Calu3 (cell line): ENCODE measurements at places on chromosomes 3 and 15.

GRCh38 chr3:22115581-22115980 lies 364.6 kb upstream of the ZNF385D start:
- no peak for DNase-seq

GRCh38 chr15:47609693-47610092 lies 107.6 kb upstream of the SEMA6D start:
- DNase-seq = no peak

GRCh38 chr3:138093721-138094120 lies 21.7 kb downstream of the DZIP1L start:
- no peak for DNase-seq

- no peak for DNase-seq
These were observed 406 bp upstream of the MPI start for GRCh38 chr15:74889390-74889882.

DNA sequence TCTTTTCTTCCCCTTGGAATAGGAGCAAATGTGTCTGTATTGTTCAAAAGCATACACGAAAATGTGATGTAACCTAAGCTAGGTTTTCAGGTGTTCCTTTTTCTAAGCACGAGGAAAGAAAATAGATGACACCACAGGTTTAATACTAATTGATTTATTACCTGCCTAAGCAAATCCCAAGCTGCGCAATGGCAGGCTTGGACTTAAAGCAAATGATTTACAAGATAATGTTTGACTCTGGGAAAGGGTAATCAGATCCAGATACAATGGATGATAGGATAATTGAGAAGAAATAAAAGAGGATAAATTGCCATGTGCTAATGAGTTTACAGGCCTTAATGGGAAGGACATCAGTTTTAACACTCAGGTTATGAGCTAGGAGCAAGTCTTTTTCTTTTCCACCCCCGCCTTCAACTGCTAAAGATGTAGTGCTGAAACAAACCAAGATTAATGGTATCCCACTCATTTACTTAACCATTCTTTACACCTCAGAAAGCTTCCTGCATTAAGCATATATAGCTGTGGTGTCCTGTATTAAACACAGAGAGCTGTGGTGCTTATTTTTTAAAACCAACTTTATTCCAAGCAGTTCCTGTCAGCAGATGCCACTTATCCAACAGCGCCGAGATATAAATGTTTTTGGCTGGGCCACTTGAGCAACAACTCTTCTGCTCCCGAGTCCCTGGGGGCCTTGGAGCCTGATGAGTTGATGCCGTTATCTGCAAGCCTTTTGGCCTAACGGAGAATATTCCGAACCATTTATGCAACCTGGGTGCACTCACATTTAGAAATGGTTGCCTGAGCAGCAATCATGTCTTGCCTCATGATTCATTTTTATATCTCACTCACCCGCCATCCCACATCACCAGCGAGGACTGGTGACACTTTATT lies 205.5 kb downstream of the MECOM start:
- no peak for DNase-seq

GRCh38 chr15:39079296-39079847 lies 501.5 kb upstream of the THBS1 start:
- DNase-seq = peak; percentile 4

DNA sequence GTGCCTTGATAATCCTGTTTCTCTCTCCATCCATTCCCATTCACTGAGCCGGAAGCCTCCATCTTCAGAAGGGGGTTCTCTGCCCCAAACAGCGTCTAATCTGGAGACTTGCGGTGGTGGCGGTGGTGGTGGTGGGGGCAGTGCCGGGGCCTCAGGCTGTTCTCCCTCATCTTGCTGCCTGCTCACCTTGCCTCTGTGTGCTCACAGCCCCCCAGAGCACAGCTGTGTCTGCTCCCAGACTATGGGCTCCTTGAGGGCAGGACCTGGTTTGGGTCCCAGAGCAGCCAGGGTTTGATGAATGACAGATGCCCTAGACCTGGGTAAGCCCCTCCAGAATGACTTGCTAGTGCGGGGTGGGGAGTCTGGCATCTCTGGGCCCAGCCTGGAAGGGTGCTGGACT lies 430 bp upstream of the PSTPIP1 start:
- no peak for DNase-seq

DNA sequence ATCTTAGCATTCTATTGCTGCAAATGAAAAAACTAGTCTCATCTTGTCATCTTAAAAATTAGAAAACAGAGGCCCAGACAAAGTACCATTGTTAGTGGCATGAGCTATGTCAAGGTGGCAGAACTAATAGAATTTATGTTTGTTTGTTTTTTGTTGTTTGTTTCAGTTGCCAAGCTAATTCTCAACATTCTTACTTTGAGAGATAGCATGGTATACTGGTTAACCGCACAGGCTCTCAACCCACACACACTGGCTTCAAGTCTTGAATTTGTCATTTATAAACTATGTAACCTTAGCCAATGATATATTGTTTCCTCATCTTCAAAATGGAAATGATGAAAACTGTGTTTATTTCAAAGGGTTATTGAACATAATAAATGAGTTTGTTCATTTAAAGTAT lies 367.6 kb upstream of the PLSCR5 start:
- no peak for DNase-seq

- DNase-seq = no peak
These were observed 56.3 kb downstream of the CORO2B start for GRCh38 chr15:68635141-68635540.
